ENCODE measurements at places on chromosomes 11 and 22.

- no peak for DNase-seq
Measured at GRCh38 chr11:125995313-125995712, 49.5 kb downstream of the VSIG10L2 start.

DNA sequence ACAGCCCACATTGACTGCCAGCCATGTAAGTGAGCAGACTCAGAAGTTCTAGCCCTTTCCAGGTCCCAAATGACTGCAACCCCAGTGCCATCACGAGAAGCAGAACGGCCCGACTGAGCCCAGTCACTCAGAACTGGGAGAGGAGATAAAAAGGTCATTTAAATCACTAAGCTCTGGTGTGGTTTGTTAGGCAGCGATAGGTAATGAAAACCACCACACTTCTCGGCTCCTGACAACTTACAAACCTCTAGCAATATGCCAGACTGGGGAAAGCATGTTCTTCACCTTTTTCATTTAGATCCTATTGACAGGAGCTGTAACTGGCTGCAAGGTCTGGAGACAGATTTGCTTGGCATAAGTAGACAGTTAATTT is 6.7 kb downstream of the SLC15A3 start:
- no peak for DNase-seq

DNA sequence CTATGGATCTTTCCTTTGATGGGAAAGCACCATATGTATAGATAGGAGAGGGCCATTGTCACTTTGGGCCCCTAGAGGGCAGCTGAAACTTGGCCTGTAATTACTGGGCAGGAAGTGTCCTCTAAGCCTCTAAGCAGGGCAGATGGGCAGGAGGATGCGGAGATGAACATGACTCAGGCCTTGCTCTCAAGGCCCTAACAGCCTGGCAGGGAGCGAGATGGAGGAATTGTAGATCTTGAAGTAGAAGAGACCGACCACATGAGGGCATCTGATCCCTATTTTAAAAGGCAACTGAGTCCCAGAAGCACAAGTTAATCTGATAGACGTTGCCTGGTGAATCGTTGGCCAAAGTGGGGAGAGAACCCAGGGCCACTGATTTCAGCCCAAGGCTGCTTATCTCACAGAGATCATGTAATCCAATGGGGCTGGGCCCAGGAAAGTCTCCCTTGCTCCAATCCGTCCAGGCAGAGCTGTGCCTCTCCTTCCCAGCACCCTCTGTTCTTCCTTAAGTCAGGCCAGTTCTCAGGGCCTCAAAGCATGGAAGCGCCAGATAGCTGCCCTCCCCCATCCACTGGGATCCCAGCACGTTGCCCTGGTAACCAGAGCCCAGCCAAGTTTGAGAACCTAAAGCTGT is 2.5 kb upstream of the SEPTIN3 start:
- no peak for DNase-seq

- DNase-seq = no peak
Measured at GRCh38 chr11:45615182-45615792, 50.1 kb downstream of the CHST1 start.

- DNase-seq = no peak
Measured at GRCh38 chr11:1291295-1292017, 18.0 kb downstream of the TOLLIP start.

DNA sequence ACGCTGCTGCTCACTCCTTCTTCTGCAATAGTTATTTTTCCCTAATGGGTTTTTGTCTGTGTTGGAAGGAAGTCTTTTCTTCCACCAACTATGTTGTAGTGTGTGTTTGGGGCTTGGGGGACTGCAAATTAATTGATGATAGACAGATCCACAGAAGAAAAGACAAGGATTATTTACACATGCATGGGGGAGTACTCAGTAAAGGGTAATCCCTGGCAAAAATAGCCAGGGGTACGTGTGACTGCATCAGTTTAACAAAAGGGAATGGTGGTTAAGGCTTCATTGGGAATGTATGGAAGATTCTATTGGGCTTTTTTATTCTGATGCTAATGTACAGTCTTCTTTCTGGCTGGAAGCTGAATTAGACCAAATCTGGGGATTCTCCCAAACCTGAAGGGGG is 20.2 kb upstream of the FEZ1 start:
- DNase-seq = no peak

DNA sequence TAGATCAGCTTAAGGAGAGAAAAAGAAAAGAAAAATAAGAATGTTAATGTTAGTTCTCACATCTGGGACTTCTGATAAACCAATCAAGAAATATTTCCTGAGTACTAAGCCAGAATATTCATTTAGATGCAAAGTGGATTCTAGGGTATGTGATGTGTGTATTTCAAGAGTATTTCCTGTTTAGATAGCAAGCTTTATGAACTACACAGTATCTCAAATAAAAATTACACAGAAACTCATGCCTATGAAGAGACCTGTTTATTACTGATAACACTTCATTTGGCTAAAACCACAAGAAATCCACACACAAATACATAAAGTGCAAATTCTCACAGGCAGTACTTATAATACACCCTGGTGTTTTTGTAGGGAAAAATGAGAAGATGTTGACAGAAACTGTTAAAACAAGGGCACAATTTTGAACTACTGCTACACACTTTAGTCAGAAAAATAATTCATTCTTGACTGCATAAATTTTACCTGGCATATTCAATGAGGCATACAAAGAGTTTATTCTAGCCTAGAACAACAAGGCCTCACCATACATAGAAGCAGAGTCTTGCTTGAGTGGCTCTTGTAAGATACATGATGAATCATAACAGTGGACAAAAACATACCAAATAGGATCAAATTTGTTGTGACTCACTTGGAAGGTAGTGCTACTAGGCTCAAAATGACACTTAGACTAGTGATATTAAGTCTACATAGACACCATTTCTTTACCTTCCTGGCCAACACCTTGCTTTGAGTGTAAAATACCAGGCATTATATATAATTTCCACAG is 18.8 kb upstream of the P4HA3 start:
- DNase-seq = no peak

DNA sequence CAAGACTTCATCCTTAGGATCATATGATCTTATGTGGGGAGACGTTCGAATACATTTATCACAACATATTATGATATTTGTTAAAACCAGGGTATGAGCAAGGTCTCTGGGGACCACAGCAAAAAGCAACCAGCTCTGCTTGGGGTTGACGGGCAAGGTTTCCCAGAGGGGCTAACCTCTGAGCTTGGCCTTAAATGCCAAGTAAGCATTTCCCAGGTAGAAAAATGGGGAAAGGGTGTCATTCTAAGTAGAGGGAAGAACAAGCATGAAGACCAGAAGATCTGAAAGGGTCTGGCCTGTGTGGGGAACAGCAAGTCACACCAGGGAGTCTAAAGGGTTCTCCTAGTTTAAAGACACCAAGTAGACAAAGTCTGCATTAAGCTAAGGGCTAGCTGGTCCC is 24.1 kb downstream of the CLMP start:
- DNase-seq = no peak

DNA sequence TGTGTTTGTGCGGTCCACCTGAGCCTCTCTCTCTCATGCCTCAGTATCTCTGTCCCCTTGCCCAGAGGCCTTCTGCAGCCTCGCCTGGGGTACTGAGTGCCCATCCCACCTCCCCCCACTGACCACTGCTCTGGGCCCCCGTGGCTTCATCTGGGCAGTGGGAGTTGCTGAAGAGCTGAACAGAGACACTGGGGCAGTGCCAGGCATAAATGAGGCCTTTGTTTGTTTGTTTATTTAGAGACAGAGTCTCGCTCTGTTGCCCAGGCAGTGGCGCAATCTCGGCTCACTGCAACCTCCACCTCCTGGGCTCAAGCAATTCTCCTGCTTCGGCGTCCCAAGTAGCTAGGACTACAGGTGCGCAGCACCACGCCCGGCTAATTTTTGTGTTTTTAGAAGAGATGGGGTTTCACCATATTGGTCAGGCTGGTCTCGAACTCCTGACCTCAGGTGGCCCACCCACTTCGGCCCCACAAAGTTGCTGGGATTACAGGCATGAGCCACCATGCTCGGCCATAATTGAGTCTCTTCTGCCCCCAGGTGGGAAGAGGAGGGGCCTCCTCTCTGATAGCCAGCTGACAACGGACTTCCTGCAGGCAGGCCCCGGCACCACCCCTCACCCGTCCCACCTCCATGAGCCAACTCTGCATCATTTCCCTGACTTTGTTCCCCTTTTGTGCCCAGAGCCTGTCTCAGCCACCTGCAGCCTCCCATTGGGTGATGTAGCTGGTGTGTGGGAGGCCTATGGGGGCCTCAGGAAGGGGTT is 9.3 kb downstream of the CRYBB3 start:
- DNase-seq = no peak

DNA sequence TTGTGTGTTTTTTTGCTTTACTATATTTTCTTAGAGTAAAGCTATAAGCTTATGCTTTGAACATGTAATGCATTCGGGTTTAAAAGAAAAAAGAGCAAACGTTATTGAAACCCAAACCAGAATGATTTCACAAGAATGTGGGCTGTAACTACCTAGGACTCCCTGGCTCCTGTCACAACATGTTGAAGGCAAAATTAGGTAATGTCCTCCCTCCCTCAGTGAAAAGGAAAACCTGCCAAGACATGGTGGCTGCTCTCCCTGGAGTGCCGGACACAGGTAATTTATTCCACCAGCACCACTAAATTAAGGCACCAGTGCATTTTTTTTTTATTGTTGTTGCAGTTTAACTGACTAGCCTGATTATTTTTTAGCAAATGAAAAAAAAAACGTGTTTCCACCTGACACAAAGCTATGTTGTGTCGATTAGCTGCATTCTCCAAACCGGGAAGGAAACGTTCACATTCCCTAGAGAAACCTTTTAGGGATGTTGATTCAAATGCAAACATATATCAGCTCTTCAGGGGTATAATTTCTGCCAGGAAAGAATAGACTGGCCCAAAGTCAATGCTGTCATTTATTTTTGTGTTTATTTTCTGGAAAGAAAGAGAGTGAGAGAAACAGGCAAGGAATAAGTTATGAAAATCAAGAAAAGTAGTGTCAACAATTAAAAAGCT is 134.6 kb downstream of the CCDC34 start:
- DNase-seq = no peak

DNA sequence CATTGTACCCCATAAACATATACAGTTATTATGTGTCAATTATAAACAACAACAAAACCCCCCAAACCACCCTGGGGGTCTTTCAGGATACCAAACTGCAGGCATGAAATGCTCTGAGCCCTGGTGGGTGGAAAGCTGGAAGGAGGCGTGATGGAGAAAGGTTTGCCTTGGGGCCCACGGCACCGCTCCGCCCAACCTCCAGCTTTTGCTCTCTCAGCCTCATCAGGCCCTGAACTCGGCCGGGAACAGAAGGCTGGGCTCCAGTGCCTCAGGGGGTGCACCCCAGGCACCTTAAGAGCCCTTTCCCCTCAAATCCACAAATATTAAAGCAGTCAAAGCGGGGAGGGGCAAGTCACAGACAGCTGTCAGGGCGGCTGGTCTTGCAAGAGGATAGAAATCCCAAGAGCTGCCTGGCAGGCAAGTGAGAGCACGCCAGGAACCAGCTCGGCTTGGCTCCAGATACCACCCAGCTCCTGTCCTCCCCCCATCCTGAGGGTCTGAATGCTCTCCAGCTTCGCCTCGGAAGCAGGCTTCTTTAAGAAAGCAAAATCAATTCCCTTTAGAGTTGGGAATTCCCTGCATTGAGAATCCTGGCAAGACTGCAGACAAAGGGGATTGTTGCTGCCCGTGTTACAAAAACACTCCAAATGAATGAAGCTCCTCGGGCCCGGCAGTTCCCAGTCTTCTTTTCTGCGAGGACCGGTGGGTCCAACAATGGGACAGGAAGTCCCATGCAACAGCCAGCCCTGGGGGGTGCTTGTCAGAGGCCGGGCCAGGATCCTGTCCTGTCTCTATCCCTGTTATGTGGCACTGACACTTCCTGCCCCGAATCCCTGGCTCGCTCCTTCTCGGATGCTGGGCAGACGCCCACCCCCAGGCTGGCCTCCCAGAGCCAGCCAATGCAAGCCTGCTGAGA is 80.8 kb downstream of the NAT10 start:
- DNase-seq = no peak

DNA sequence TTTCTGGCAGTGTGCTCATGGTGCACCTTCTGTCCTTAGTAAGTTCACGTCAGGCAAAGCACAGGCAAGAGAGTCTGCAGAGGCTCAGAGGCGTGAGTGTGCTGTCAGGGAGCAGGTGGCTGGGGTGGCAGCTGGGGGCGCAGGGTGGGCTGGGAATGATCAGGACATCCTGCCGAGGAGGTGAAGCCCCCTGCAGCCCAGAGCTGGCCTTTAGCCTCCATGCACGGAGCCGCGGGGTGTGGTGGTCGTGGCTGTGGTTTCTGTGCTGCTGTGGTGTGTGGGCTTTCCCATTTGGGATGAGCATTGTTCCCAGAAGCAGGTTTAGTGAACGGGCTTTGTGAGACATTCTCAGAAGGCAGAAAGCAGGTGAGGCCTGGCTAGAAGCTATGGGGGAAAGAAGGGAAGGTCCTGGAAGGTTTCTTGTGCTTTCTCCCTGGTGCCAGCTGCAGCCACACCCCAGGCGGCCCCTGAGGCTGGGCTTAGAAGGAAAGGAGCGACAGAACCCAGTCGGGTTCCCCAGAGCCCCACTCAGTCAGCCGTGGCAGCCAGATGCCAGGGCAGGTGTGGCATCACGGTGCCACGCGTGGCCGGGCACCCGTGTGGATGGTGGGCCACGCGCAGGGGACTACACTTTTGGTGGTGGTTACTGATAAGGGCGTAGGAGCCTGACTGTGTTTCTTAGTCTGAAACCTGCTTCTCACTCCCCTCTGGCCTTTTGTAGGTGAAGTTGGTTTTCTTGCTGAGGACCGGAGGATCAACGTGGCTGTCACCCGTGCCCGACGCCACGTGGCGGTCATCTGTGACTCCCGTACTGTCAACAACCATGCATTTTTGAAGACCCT is 32.0 kb downstream of the IGHMBP2 start:
- DNase-seq = no peak

DNA sequence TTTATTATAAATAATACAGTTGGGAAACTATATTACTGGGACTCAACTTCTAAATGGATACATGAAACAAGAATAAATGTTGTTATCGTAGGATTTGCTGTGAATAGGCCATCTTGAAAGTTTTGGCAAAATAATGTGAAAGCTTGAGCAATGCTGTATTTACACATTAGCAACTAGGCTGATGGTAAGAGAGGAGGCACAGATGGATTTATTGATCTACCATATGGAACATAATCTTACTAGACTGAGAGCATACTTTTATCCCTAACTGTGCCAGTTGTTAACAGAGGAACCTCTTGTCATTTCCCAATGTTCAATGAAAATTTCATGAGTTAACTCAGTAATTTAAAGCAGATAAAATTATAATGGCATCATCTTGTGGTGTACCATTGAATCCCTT is 22.8 kb downstream of the APIP start:
- DNase-seq = no peak

- DNase-seq = no peak
Measured at GRCh38 chr11:111935317-111936039, 1.7 kb upstream of the DIXDC1 start.

GRCh38 chr11:22778642-22779041 is 51.0 kb downstream of the SVIP start:
- no peak for DNase-seq

Data from T follicular helper cell (primary cell).